ENCODE measurements at places on chromosomes 16 and 17. TPM values are rescaled to one million over a fixed set of nuclear protein-coding genes. Genes with fewer than 3 reads are reported as not detected.

DNA sequence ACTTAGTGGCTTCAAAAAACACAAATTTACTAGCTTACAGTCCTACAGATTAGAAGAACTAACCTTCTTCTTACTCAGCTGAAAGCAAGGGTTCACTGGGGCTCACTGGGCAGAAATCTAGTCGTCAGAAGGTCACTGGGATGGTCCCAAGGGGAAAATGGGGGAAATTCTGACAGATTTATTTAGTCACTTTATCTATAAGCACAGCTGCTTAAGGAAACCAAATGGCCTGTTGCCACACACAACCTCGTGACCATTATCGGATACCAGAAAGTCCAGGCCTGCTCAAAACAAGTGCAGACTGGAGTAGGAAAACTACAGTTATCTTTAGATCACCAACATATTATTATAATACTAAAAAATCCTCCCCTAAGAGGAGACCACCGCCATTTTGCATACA lies 374.6 kb upstream of the ASIC2 start:
- DNase-seq = no peak

RTN4RL1 gene
- 1.7 TPM for total RNA-seq

SEPHS2 gene
- total RNA-seq = 7.9 TPM

GRCh38 chr17:2892305-2892971 lies 96.2 kb downstream of the RAP1GAP2 start:
- peak; percentile 10 for DNase-seq

GRCh38 chr17:57415751-57416207 lies 159.5 kb downstream of the MSI2 start:
- DNase-seq = no peak

C16orf46 gene
- total RNA-seq = 0.11 TPM

OR1A1 gene
- total RNA-seq = not detected

DNA sequence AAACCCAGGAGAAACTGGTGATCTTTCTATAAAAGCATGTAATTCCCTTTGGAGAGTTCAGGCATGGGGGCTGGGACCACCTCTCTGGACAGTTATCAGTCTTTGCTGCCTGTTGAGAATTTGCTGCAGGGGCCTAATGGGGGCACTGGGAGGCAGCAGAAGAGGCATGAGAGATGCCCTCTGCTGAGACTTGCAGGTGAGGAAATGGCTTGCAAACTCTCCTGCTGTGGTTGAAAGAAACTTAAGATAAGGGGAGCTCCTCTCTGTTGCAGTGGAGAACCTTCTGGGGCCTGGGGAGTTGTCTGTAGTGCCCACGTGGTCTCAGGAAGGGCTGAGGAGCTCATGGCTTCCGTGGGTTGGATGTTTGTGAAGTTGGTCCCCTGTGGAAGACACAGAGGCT lies 301.1 kb upstream of the FOXF1 start:
- no peak for DNase-seq

- DNase-seq = no peak
Measured at GRCh38 chr17:55969562-55970324, 183.5 kb upstream of the ANKFN1 start.

DNA sequence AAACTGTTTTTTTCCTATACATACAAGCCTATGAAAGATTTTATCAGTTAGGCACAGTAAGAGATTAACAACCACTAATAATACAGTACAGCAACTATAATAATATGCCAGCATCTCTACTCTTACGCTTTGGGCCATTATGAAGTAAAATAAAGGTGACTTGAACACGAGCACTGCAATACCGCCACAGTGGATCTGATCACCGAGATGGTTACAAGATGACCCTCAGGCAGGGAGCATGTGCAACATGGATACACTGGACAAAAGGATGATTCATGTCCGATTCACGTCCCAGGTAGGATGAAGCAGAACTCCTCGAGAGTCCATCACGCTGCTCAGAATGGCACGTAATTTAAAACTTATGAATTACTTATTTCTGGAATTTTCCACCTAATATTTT lies 10.5 kb downstream of the PELP1 start:
- DNase-seq = no peak

KRT28 gene
- not detected for total RNA-seq

- no peak for DNase-seq
Measured at GRCh38 chr17:40915721-40916256, 21.7 kb downstream of the KRT23 start.

- DNase-seq = peak; percentile 9
Measured at GRCh38 chr16:47463771-47464624, 2.9 kb downstream of the PHKB start.

CCL8 gene
- not detected for total RNA-seq

Data from SK-MEL-5 (cell line).